Activated CD8-positive, alpha-beta memory T cell treated with anti-CD3 and anti-CD28 coated beads for 1 hour (primary cell): ENCODE measurements at places on chromosomes 4 and X.
A peak's percentile ranks its signal among the peaks of the same experiment; 100 is the strongest.

- no peak for DNase-seq
These were observed 83.6 kb downstream of the NBDY start for GRCh38 chrX:56812515-56813105.

DNA sequence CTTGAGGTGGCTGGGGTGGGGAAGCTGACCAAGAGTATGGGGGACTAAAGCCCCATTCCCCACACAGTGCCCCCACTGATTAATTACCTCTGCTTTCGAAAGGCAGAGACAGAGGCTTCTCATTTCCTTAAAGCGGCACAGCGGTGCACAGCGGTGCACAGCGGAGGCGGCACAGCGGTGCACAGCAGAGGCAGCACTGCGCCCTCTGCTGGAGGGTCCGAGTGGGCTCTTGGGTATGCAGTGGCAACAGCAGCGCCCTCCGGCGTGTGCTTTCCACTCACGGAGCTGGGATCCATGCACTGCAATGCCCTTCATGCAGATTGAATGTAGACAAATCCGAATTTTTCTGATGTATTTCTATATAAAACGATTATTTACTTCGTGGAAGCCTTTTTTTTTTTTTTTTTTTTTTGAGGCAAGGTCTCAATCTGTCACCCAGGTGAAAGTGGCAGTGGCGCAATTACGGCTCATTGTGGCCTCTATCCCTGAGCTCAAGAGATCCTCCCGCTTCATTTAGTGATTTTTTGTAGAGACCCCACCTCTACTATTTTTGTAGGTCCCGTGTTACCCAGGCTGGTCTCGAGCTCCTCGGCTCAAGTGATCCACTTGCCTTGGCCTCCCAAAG, 19.7 kb upstream of the PRPS2 start:
- DNase-seq, result peak; percentile 11

DNA sequence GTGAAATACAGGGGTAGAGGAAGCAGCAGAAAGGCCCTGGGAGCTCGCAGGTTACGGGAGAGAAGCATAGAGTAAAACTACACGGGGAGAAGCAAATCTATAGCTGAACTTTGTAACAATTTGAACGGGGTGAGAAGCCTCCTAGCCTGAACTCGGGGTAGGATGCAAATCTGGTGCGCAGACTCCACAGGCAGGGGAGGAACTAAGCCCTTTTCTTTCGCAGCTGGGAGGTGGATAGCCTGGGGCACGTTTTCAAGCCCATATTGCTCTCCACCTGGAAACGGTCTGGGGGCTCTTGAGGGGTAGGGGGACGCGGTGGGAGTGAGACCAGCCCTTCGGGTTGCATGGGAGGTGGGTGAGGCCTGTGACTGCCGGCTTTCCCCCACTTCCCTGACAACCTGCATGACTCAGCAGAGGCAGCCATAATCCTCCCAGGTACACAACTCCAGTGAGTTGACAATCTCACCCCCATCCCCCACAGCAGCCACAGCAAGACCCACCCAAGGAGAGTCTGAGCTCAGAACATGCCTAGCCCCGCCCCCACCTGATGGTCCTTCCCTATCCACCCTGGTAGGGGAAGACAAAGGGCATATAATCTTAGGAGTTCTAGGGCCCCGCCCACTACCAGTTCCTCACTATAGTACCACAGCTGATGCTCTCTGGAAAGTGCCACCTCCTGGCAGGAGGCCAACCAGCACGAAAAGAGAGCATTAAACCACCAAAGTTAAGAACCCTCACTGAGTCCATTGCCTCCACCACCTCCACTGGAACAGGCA, 29.9 kb downstream of the SOWAHB start:
- DNase-seq, result no peak

DNA sequence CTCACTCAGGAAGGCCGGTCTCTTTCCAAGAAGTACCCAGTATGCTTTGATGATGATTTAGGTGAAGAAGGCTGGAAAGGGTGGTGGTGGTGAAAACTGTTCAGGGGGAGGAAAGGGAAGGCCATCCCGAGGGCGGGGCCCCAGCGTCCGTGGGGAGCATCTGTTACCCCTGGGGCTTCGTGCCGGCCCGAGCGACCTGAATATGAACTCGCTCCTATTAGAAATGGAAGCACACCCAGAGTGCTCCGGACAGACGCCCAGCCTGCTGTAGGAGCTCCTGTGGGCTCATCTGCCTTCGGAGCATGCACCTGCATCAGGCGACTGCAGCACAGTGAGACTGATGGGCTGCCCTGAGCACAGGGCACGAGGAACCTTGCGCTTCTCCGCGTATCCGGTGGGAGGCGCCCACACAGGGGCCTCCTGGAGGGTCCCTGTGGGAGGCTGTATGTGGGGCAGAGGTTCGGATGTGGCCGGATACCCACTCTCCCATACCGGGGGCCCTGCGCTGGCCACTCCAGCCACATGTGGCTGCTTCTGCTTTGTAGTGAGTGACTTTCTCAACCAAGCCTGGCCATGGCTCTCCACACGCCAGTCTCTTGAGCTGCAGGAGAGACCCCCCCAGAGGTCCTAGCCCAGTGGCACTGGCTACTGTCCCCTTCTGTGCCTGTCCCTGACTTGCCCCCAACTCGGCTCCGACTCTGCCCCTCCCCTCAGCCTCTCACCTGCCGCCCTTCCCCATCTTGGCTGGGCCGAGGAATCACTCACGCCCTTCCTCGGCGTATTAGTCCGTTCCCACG, 36.7 kb downstream of the FGFRL1 start:
- DNase-seq, result no peak

DNA sequence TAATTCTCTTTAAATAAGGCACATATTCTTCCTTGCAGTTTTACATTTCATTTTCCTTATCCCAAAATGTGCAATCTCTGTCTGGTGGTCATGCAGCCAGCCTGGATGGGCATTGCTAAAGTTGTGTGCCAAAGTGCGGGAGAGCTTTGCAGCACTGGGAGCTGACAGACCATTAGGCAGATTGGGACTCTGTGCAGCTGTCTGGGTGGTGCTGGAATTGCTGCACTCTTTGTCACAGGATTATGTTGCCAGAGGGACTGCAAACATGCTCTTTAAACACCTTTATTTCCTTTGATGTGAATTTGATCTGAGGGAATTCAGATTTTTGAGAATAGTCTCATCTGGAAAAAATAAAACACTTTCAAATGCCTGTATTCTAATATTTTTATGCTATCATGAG, 956.2 kb upstream of the DIAPH2 start:
- no peak for DNase-seq

DNA sequence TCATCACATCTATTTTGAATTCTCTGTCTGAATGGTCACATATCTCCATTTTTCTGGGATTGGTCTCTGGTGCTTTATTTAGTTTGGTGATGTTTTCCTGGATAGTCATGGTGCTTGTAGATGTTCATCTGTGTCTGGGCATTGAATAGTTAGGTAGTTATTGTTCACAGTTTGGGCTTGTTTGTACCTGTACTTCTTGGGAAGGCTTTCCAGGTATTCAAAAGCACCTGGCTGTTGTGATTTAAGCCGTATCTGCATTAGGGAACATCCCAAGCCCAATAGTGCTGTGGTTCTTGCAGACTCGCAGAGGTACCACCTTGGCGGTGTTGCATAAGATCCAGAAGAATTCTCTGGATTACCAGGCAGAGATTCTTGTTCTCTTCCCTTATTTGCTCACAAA, 44.6 kb downstream of the COL4A5 start:
- no peak for DNase-seq

- DNase-seq, result no peak
These were observed 642.9 kb downstream of the STPG2 start for GRCh38 chr4:97500423-97500822.

DNA sequence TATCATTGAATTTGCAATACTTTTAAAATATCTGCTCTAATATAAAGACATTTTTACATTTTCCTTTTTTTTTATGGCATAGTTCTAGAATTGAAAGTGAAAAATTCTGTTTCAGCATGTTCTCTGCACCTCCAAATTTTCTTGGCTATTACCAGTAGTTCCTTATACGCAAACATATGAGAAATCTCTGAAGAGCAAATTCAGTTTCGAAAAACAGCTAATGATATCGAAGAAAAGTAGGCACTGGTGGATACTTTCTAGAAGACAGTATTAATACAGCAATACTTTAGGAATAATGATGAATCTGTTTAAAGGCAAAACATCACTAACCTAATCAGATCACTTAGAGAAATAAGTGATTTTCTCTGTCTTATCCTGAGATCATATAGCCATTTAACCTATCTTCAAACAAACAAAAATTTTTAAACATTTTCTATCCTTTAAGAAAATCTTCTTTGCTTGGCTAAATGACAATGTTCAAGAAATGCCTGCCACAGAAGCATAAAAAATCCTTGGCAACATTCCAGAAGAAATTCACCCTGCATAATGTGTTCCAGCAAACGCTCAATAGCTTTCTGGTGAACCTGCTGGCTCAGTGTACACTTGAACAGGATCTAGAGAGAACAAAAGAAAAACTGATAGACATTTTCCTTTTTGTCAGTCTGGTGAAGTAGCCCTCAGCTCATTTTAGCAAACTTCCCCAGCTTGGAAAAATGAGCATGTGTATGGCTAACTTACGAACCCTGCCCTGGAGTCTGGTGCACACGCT, 51.2 kb upstream of the KLF3 start:
- DNase-seq, result no peak

- no peak for DNase-seq
These were observed 52.4 kb downstream of the KLHL5 start for GRCh38 chr4:39114436-39114835.

GRCh38 chr4:97317201-97317600, 826.1 kb downstream of the STPG2 start:
- no peak for DNase-seq

DNA sequence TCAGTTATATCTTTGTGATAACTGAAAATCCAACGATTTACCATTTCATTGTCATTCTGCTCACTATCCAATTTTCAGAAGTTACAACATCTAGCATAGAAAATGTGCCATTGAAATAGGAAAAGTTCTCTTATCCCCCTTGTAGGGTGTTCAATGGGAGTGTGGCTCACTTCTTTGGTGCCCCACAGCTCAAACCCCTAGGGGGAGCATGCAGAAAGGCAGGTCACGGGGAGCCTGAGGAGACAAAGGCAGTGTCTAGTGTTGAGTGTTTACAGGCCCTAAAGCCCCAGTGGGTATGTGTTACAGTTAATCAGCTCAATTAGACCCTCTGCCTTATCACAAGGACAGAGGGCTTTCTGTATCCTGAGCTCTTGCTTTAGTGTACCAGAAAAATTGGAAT, 243.4 kb upstream of the GRID2 start:
- DNase-seq, result no peak

- DNase-seq, result no peak
These were observed 31.4 kb upstream of the FAM241A start for GRCh38 chr4:112113864-112114263.

DNA sequence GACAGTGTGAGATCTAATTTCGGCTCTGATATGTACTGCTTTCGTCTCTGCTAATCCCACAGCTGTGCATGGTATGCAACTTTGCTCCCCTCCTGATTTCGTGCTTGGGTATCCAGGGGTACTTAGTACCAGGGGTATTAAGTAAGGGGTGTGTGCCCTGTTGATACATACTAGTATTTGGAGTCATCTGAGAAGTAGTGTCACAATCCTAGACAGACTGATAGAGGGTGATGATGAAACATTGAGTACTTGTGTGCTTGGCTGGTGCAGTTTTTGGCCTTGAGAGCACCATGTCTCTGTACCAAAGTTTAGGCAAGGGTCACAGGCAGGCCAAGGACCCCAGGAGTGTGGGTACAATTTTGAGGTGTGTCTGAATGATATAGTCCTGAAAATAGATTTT, 10.9 kb downstream of the GPAT3 start:
- DNase-seq, result no peak

GRCh38 chrX:125382148-125382628, 62.5 kb downstream of the TEX13C start:
- no peak for DNase-seq

- no peak for DNase-seq
These were observed 54.1 kb downstream of the GAB1 start for GRCh38 chr4:143390764-143391163.

- DNase-seq, result no peak
These were observed 47.5 kb downstream of the CPZ start for GRCh38 chr4:8639777-8640720.

DNA sequence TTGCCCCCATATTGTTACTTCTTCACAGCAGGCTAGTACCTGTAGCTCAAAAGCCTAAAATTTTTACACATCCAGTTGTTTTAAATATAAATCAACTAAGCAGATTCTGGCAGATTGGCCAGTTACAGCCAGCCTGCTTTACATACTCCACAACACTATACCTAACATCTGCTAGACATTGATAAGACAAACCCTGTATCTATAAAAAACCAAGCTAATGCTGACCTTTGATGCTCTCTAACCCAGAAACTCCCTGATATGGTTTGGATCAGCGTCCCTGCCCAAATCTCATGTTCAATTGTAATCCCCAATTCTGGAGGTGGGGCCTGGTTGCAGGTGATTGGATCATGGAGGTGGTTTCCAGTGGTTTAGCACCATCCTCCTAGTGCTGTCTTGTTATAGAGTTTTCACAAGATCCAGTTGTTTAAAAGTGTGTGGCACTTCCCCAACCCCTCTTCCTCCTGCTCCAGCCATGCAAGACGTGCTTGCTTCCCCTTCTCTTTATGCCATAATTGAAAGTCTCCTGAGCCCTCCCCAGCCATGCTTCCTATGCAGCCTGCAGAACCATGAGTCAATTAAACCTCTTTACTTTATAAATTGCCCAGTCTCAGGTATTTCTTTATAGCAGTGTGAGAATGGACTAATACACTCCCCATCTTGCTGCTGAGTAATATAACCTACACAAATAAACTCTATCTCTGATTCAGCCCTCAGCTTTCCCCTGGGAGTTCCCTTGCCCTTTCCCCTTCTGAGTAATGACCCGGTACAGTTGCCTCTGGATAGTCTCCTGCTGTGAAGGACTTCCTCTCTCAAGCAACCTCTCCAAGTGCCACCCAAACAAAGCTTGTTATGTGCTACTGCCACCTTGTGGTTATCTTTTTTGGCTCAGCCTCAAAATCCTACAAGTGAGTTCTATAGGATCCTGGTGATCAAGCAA, 39.6 kb downstream of the ZCCHC13 start:
- DNase-seq, result no peak

DNA sequence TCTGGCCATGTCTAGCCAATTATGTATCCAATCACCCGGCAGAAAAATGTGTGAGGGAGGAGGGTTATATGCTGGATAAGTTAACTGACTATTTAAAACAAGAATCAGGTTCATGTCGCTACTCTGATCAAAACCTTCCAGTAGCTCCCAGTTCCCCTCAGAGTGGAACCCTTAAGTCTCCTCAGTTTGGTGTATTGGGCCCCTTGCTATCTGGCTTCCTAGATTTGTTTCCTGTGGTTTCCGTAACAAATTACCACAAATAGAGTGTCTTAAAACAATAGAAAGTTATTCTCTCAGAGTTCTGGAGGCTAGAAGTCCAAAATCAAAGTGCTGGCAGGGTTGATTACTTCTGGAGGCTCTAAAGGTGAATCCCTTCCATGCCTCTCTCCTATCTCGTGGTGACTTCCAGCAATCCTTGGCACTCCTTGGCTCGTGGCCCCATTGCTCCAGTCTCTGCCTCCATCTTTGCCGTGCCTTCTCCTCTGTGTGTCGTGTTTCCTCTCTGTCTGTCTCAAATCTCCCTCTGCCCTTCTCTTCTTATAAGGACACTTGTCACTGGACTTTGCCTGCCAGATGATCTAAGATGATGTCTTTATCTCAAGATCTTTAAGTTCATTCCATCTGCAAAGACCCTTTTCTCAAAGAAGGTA, 10.5 kb upstream of the ENPP6 start:
- DNase-seq, result no peak

- DNase-seq, result no peak
These were observed 793 bp downstream of the ARSJ start for GRCh38 chr4:113978561-113979147.
